Stimulated activated CD4-positive, alpha-beta T cell treated with anti-CD3 and anti-CD28 coated beads, Interleukin-12 subunit alpha, Interleukin-12 subunit beta, amount 100 ng/mL, for 4 hours (primary cell): ENCODE measurements at places on chromosomes 13 and 19.

- no peak for DNase-seq
These were observed 64.1 kb downstream of the MRPL57 start for GRCh38 chr13:21240586-21240985.

- peak; percentile 96 for DNase-seq
These were observed 8.2 kb upstream of the CIRBP start for GRCh38 chr19:1260749-1261537.

DNA sequence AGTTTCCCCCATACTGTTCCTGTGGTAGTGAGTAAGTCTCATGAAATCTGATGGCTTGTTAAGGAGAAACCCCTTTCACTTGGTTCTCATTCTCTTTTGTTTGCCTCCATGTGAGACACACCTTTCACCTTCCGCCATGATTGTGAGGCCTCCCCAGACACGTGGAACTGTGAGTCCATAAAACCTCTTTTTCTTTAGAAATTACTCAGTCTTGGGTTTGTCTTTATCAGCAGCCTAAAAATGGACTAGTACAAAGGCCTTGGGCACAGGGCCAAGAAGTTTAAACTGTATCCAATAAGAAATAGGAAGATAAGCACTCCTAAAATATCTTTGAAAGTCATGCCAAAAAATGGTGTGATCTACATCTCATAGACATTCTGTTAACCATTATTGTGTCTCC, 176.9 kb downstream of the TBC1D4 start:
- no peak for DNase-seq

GRCh38 chr19:1270213-1270853, 1.2 kb downstream of the CIRBP start:
- no peak for DNase-seq

DNA sequence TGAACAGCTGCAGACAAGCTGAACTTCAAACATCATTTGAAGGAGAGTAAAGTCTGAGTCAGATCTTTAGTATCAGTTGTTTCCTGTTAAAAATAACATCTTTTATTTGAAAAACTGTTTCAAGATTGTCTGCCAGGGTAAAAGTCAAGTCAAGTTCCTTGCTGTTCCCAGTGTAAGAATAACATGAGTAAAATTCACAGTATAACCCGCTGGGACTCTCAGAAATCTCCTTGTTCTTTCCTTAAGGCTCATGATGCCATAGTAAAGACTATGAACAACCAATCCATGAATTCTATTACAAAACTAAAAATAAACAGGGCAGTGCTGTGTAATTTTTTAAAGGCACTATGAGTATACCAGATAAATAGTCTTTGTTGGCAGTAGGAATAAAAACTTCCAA, 112.9 kb downstream of the IRS2 start:
- no peak for DNase-seq

GRCh38 chr19:13033244-13033643, 38.0 kb downstream of the NFIX start:
- no peak for DNase-seq

GRCh38 chr13:40983259-40983658, 35.9 kb downstream of the ELF1 start:
- no peak for DNase-seq

DNA sequence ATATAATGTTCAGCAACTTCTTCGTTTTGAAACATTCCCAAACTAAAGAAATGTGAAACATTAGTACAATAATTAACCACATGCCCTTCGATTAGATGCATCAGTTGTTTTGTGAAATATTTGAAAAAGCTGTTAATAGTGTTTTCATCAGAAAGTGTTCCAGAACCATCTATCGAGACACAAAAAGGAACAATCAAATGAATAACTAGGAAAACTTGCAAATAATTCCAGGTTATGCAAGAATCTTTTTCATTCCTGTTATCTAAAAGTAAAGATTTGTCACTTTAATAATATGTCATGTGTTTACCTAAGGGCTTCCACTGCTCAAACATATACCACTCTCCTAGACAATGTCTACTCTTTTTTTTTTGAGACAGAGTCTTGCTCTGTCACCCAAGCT, 904.2 kb upstream of the MIR17HG start:
- DNase-seq, result no peak

DNA sequence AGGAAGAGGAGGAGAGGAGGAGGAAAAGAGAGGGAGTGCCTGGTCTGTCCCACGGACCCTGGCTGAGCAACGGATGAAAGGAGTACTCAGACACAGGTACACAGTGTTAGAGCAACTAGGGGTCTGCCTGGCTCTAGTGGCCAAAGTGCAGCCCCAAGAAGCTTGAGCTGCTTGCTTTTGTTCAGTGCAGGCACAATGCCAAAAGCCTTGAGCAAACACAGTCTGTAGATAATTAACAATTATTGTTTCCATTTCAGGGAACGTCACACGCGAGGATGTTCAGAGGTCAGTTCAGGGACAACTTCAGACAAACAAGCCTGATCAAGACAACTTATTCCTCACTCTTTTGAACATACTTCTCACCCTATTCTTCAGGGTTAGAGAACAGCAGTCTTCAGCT, 32.2 kb upstream of the ZNF726 start:
- no peak for DNase-seq

DNA sequence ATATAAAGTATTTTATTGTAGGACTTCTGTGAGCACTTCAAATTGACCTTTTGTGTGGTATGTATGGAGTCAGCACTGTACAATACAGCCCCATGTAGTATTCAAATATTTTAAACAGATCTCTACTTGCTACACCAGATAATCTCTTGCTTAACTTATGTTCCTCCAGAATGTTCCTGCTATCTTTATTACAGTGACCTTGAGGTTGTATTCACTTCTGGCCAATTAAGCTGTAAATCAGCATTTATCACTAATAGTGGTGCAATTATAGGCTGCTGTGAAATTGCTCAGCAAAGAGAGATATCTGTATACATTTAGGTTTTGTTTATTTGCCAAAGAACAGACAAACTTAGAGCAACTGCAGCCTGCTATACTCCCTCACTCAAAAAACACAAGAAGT, 1218.6 kb downstream of the PCDH17 start:
- DNase-seq, result no peak

DNA sequence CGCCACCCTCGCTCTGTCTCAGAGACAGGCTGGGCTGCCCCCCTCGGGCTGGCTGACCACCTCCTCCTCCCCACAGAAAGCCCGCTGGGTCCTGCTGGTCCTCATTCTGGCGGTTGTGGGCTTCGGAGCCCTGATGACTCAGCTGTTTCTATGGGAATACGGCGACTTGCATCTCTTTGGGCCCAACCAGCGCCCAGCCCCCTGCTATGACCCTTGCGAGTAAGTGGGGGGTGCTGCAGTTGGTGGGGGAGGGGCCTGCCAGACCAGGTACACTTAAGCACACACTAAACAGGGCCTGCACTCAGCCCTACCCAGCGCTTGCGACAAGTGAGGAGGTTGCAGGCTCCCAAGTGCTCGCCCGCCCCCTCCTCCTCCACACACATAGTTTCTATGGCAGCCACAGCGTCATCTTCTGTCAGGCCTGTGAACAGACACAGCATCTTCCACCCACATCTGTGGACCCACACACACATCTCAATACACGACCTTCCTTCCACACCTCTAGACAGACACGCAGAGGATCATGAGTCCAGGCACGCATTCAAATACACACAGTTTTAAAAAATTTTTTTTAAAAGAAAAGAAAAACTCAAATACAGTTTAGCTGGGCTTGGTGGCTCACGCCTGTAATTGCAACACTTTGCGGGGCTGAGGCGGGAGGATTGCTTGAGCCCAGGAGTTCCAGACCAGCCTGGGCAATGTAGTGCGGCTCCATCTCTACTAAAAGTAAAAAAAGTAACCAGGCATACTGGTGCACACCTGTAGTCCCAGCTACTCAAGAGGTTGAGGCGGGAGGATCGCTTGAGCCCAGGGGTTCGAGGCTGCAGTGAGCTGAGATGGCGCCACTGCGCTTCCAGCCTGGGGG, 18.4 kb downstream of the PLD3 start:
- DNase-seq, result no peak

GRCh38 chr19:13834244-13835069, 39.2 kb downstream of the ZSWIM4 start:
- DNase-seq, result no peak

GRCh38 chr13:113288880-113289279, 8.2 kb upstream of the LAMP1 start:
- DNase-seq, result no peak

- DNase-seq, result no peak
These were observed 24.8 kb downstream of the RANBP3 start for GRCh38 chr19:5953030-5953589.

- no peak for DNase-seq
These were observed 283.9 kb downstream of the UQCRFS1 start for GRCh38 chr19:28929006-28929405.

DNA sequence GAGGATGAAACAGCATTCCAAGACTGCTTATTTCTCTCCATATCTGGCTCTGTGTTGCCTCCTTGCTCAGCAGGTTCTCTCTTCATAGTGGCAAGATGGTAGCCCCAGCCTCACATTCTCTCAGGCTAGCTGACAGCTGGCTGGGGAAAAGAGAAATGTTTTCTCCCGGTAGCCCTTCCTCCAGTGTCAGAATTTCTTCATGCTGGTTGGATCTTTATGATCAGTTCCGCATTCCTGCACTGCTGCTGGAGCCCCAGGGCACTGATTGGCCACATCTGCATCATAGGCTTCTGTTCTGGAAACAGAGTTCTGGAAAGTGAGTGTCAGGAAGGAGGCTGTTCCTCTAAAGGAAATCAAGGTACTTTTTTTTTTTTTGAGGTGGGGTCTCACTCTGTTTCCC, 24.6 kb downstream of the POP4 start:
- no peak for DNase-seq
